ENCODE measurements at places on chromosomes 1 and 21. TPM values are rescaled to one million over a fixed set of nuclear protein-coding genes. Genes with fewer than 3 reads are reported as not detected.

The WDR64 gene
- not detected for total RNA-seq

The LRRC8C gene
- 14.8 TPM for total RNA-seq

The WLS gene
- total RNA-seq: 56.2 TPM

The RHCE gene
- total RNA-seq: not detected

The FAM72D gene
- total RNA-seq: not detected

The HSPB7 gene
- total RNA-seq: 83.5 TPM

The LCE2C gene
- not detected for total RNA-seq

The IGSF5 gene
- total RNA-seq: not detected

The PDPN gene
- not detected for total RNA-seq

DNA sequence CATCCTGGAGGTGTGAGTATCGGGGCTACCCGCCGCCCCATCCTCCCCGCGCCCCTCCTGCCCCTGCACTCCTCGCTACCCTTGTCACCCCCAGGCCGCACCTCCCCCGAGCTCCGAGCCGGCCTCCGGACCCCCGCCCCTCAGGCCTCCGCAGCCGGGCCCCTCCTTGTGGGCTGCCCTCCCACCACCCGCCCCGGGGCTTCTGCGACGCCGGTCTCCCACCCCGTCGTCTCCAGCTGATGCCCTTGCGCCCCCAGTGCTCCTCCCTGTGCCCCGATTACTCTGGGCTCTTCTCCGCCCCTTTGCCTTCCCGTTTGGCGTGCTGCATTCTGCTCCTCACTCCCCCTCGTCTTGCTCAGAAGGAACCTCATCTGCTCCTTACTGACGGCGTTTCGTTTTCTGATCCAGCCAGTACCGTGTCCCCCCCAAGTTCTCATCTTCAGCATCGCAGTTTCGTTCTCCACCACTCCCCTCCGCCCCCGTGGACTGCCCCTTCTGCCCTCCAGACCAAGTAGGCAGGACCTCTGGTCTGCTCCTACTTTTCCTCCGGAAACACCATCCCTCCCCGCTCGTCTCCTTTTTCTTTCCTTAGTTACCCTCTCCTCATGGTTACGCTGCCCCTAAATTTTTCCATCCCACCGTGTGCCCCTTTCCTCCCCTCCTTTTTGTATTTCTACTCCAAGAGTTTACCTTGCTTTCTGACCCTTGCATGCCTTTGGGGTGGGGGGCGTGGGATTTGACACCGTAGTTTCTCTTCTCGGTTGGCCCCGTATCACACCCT is 841 bp downstream of the SNX27 start:
- H3K36me3 ChIP-seq: no peaks in the 10 kb centered on the region
- DNase-seq: peak; percentile 72
- H3K27me3 ChIP-seq: no peaks in the 10 kb centered on the region
- peak overlapping the region; percentile 79 for H3K4me3 ChIP-seq
- peaks cover 53% of the 10 kb centered on the region for H3K4me1 ChIP-seq

GRCh38 chr1:164707868-164708331 is 148.9 kb downstream of the PBX1 start:
- no peaks in the 10 kb centered on the region for H3K36me3 ChIP-seq
- H3K4me1 ChIP-seq: peaks cover 50% of the 10 kb centered on the region
- H3K27me3 ChIP-seq: no peaks in the 10 kb centered on the region
- peak overlapping the region; percentile 81 for H3K27ac ChIP-seq
- peak; percentile 29 for DNase-seq

DNA sequence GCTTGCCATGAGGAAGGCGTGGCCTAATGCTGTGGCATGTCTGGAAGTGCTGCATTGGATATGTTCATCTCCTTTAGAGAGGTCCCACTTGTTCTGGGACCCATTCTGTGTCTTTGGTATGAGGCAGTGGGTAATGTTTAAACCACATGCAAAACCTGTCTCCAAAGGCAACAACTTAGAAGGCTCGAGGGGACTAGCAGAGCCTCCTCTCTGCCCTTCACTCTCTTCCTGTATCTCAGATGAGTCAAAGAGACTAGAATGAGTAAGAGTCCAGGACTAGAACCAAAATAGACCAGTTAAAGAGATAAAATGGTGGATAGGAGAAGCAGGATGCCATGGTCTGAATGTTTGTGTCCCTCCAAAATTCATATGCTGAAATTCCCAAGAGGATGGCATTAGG is 220.8 kb upstream of the KIAA0040 start:
- no peak overlapping the region for H3K27ac ChIP-seq
- H3K4me1 ChIP-seq: no peaks in the 10 kb centered on the region
- H3K36me3 ChIP-seq: no peaks in the 10 kb centered on the region
- no peak for DNase-seq
- H3K27me3 ChIP-seq: no peaks in the 10 kb centered on the region

DNA sequence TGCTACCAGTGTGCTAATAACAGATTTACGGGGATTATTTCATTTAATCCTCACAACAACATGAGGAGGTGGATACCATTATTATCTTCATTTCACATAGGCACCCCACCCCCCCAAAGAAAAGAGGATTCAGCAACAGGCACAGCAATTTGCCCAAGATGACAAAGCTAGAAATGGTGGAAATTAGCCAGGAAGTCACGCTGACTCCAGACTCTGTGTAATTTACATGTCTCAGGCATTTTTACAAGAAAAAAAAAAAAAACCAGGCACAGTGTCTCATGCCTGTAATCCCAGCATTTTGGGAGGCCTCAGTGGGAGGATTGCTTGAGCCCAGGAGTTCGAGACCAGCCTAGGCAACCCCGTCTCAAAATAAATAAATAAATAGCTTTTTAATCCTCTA is 37.5 kb upstream of the PRDM2 start:
- H3K4me3 ChIP-seq: no peak overlapping the region
- no peaks in the 10 kb centered on the region for H3K27me3 ChIP-seq
- peak; percentile 39 for DNase-seq

- H3K4me1 ChIP-seq: peaks cover 65% of the 10 kb centered on the region
- DNase-seq: peak; percentile 76
- H3K27me3 ChIP-seq: no peaks in the 10 kb centered on the region
Observed at GRCh38 chr1:111597426-111597825, 22.2 kb upstream of the RAP1A start.

- H3K4me3 ChIP-seq: no peak overlapping the region
- no peak for DNase-seq
- peaks cover 9% of the 10 kb centered on the region for H3K4me1 ChIP-seq
- H3K27ac ChIP-seq: no peak overlapping the region
- no peaks in the 10 kb centered on the region for H3K36me3 ChIP-seq
Observed at GRCh38 chr1:20665726-20666125, 4.6 kb upstream of the DDOST start.

DNA sequence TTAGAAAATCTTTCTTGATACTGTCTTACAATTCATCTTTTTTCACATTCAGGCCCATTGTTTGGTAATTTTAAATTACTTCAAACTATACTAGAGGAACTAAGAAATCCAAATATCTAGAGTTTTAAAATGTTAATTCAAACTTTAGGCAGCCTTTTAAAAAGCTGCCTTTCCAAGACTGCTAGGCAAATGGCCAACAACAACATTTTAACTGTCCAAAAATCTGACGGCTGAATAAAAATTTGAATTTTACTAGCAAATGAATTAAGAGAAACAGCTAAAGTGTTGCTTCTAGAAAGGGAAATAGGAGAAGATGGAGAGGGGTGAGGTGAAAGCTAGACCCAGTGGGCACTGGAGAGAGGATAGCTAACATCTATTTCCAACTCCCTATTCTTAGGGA is 17.2 kb downstream of the DPYD start:
- peaks cover 17% of the 10 kb centered on the region for H3K4me1 ChIP-seq
- H3K36me3 ChIP-seq: no peaks in the 10 kb centered on the region
- no peaks in the 10 kb centered on the region for H3K27me3 ChIP-seq
- H3K4me3 ChIP-seq: no peak overlapping the region
- peak; percentile 38 for DNase-seq
- no peak overlapping the region for H3K27ac ChIP-seq

GRCh38 chr21:37547615-37548200 is 181.1 kb downstream of the DYRK1A start:
- H3K27me3 ChIP-seq: peaks cover 7% of the 10 kb centered on the region
- H3K36me3 ChIP-seq: no peaks in the 10 kb centered on the region
- peaks cover 29% of the 10 kb centered on the region for H3K4me1 ChIP-seq
- H3K4me3 ChIP-seq: no peak overlapping the region

- H3K4me3 ChIP-seq: no peak overlapping the region
- H3K27ac ChIP-seq: no peak overlapping the region
- peaks cover 14% of the 10 kb centered on the region for H3K4me1 ChIP-seq
- no peak for DNase-seq
- H3K36me3 ChIP-seq: no peaks in the 10 kb centered on the region
Observed at GRCh38 chr1:3767328-3767925, 5.1 kb upstream of the SMIM1 start.

DNA sequence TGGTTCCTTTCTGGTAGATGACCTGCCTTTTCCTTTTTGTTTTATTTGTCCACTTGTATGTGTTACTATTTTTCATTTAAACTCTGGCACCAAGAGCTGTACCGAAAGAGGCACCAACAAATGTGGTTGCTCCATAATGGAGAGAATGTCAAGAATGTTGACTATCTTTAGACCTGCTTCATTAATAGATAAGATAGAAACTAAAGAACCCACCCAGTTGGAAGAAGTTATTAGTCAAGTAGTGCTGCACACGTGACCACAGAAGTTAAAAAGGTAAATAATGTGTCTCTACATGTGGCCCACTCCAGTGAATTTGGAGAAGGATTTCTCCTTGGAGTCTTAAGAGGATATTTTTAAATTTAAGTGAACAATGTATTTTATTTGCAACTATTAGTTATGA is 9.3 kb downstream of the ATP1A1 start:
- H3K27me3 ChIP-seq: no peaks in the 10 kb centered on the region
- no peak overlapping the region for H3K27ac ChIP-seq
- H3K4me3 ChIP-seq: no peak overlapping the region

DNA sequence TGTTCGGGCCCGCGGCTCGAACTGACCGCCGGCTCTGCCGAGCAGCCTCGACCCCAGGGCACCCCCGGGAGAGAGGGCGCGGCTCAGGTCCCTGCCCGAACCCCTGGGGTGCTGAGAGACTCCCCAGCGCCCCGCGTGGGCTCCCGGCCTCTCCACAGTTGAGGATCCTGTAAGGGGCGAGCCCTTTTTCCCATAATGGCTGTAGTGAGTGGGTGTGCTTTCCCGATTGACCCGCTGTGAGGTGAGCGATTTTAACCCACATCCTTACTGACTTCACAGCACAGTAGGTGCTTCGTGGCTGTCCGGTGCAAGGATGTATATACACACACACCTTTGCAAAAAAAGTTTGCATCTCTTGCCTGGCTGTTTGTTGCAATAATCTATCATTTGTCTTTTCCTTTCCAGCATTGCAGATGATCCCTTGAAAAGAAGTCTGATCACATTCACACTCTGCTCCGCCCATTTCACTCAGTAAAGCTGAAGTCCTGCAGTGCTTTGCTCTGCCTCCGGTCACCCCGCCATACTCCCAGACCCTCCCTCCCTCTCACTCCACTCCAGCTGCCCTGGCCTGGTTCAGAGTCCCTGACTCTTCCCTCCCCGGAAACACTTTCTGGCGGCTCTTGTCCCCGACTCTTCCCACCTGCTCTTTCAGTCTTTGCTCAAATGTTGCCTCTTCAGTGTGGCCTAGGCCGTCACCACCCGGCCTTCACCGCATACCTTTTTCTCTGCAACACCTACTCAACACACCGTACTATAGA is 955 bp upstream of the UBE2G2 start:
- peaks cover 42% of the 10 kb centered on the region for H3K4me1 ChIP-seq
- H3K27ac ChIP-seq: peak overlapping the region; percentile 79
- peaks cover 52% of the 10 kb centered on the region for H3K36me3 ChIP-seq
- H3K27me3 ChIP-seq: no peaks in the 10 kb centered on the region
- peak overlapping the region; percentile 86 for H3K4me3 ChIP-seq

- no peak overlapping the region for H3K27ac ChIP-seq
- H3K27me3 ChIP-seq: no peaks in the 10 kb centered on the region
- H3K4me3 ChIP-seq: no peak overlapping the region
- H3K4me1 ChIP-seq: peaks cover 50% of the 10 kb centered on the region
- DNase-seq: no peak
- H3K36me3 ChIP-seq: no peaks in the 10 kb centered on the region
Observed at GRCh38 chr1:10225573-10225972, 15.2 kb downstream of the KIF1B start.

GRCh38 chr1:111909030-111909429 is 80.4 kb downstream of the KCND3 start:
- no peaks in the 10 kb centered on the region for H3K36me3 ChIP-seq
- peaks cover 5% of the 10 kb centered on the region for H3K27me3 ChIP-seq
- H3K4me1 ChIP-seq: no peaks in the 10 kb centered on the region
- no peak for DNase-seq

GRCh38 chr1:222967466-222968240 is 152.8 kb downstream of the DISP1 start:
- H3K27me3 ChIP-seq: no peaks in the 10 kb centered on the region
- no peak for DNase-seq
- no peak overlapping the region for H3K4me3 ChIP-seq
- H3K4me1 ChIP-seq: no peaks in the 10 kb centered on the region
- no peaks in the 10 kb centered on the region for H3K36me3 ChIP-seq

DNA sequence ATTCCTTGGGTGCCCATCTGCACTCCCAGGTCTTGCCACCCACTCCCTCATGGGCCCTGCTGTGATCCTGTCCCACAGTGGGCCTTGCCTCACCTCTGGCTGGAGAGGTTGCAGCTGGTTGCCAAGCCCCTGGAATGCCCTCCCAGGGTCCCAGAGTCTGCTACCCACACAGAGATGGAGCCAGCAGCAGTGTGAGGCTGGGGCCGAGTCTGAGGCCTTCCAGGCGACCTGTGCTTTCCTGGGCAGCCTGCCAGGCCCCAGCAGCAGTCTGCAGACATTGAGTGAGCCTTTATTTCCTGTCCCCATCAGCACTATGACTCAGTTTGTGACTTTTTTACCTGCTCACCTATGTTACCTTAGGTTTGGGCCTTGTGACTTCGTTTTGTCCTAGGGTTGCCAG is 25.0 kb upstream of the TSPAN2 start:
- H3K36me3 ChIP-seq: no peaks in the 10 kb centered on the region
- peaks cover 7% of the 10 kb centered on the region for H3K4me1 ChIP-seq
- no peaks in the 10 kb centered on the region for H3K27me3 ChIP-seq
- H3K27ac ChIP-seq: no peak overlapping the region
